ENCODE measurements at places on chromosomes 6 and 20. TPM values are rescaled to one million over a fixed set of nuclear protein-coding genes. Genes with fewer than 3 reads are reported as not detected.
A peak's percentile ranks its signal among the peaks of the same experiment; 100 is the strongest.

HMGN3 gene
- 77.0 TPM for total RNA-seq

RHAG gene
- total RNA-seq = 1.3 TPM

DNA sequence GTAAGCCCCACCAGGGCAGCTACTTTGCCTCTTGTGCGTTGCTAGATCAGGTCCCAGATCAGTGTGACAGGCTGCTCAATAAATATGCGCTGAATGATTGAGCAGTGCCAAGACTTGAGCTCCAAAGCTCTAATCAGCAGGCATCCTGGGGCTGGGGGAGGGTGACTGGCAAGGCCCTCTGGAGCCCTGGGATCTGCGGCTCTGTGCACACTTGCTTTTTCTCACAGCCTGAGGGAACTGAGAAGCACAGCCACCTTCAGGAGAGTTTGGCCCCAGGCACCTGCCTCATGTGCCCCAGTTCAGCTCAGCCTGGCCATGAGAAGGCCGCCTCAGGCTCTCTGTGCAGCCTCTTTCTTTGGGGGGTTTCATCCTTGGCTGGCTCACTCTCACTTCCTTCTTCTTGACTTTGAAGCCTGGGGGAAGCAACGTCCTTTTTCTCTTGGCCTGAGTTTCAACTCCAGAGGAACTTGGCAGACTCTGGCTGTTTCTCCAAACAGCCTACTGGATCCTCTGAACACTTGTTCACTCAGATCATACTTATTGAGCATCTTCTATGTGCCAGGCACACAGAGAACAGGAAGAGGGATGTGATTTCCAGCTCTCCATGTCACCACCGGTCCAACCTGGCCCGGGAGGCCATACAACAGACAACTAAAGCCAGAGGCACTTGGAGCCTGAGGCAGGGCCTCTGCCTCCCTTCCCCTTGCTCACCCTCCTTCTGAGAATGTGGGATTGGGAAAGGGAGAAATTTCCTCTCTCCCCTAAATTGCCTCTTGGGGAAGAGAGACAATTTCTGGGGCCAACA, 114.0 kb downstream of the VEGFA start:
- H3K36me3 ChIP-seq = no peaks in the 10 kb centered on the region
- H3K27me3 ChIP-seq = no peaks in the 10 kb centered on the region
- no peak overlapping the region for H3K4me3 ChIP-seq
- no peak overlapping the region for H3K27ac ChIP-seq

- H3K4me1 ChIP-seq = no peaks in the 10 kb centered on the region
- H3K27ac ChIP-seq = no peak overlapping the region
- no peak for DNase-seq
- no peak overlapping the region for H3K4me3 ChIP-seq
These were observed 152.1 kb upstream of the RALGAPA2 start for GRCh38 chr20:20864351-20865096.

- H3K36me3 ChIP-seq = no peaks in the 10 kb centered on the region
- no peaks in the 10 kb centered on the region for H3K27me3 ChIP-seq
- peaks cover 21% of the 10 kb centered on the region for H3K4me1 ChIP-seq
- no peak overlapping the region for H3K27ac ChIP-seq
- H3K4me3 ChIP-seq = no peak overlapping the region
These were observed 68.7 kb downstream of the FILIP1 start for GRCh38 chr6:75424618-75425548.

- DNase-seq = no peak
- no peak overlapping the region for H3K4me3 ChIP-seq
- no peaks in the 10 kb centered on the region for H3K4me1 ChIP-seq
These were observed 109.0 kb downstream of the RALGAPA2 start for GRCh38 chr20:20603339-20603990.

GRCh38 chr20:30963591-30963990, 293.9 kb upstream of the DEFB115 start:
- no peaks in the 10 kb centered on the region for H3K36me3 ChIP-seq
- H3K4me1 ChIP-seq = no peaks in the 10 kb centered on the region
- no peak overlapping the region for H3K4me3 ChIP-seq
- H3K27me3 ChIP-seq = no peaks in the 10 kb centered on the region

DNA sequence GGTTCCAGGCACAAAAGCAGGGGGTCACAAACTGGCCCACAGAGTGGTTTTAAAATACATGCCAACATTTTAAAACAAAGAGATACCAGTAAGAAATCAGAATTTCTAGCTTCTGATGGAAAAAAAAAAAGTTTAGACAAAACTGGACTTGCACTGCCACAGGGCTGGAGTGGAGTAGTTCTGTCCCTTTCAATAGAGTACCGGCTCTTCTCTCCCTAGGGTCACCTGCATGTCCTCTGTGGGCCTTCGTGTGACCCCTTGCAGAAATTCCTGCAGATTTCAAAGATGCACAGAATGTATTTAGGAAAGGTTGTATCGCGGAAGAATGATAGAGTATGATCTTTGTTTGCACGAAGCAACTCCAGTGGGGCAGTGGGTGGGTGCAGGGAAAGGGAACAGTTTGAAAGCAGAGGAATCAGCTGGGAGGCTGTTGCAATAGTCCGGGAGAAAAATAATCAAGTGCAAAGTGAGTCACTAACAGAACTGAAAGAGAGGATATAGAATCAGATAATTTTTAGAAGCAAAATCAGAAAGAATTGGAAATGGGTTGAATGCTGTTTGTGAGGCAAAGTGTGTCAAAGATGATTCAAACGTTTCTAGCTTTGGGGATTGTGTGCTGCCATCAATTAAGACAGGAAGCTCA, 97.3 kb upstream of the STXBP5 start:
- H3K4me3 ChIP-seq = no peak overlapping the region
- H3K36me3 ChIP-seq = no peaks in the 10 kb centered on the region
- no peak overlapping the region for H3K27ac ChIP-seq
- no peaks in the 10 kb centered on the region for H3K4me1 ChIP-seq
- no peaks in the 10 kb centered on the region for H3K27me3 ChIP-seq

GRCh38 chr20:41592516-41593216, 25.5 kb downstream of the CHD6 start:
- H3K27ac ChIP-seq = no peak overlapping the region
- no peaks in the 10 kb centered on the region for H3K27me3 ChIP-seq
- DNase-seq = no peak
- no peak overlapping the region for H3K4me3 ChIP-seq
- no peaks in the 10 kb centered on the region for H3K36me3 ChIP-seq

- no peaks in the 10 kb centered on the region for H3K36me3 ChIP-seq
- peak within 1 kb of the TSS; percentile 50 for H3K4me3 ChIP-seq
- H3K27me3 ChIP-seq = peaks cover 4% of the 10 kb centered on the region
- peaks cover 17% of the 10 kb centered on the region for H3K4me1 ChIP-seq
- no peak for DNase-seq
- no peak within 1 kb of the TSS for H3K27ac ChIP-seq
These were observed at the start of gene RIPPLY2 for GRCh38 chr6:83853178-83854000. Gene RIPPLY2, plus strand, starts transcription at chr6:83853360. Its CDS starts 57 bp downstream, at chr6:83853417.

DNA sequence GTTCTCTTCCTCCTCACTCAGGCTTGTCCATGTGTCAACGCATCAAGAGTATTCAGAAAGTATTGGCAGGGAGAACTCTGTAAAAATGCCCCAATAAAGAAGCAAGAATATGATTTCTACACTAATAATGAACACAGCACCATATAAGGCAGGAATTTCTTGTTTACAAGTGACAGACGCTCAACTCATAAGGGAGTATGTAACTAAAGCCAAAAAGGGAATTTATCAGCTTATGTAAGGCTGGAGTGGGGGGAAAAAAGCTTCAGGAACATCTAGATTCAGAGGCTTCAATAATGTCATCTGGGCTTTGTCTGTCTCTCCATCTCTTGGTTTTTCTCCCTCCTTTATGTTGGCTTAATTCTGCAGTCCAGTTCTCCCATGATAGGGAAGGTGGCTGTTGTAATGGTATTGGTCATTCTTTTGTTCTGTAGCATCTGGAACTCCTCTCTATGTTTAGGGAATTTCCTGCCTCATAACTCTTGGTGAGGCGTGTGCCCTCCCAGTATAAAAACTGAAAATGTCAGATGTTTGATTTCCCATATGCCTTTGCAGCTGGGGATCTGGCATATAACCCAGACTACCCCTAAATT, 125.1 kb upstream of the COL21A1 start:
- H3K4me3 ChIP-seq = no peak overlapping the region
- H3K36me3 ChIP-seq = no peaks in the 10 kb centered on the region
- no peaks in the 10 kb centered on the region for H3K27me3 ChIP-seq
- no peak for DNase-seq
- no peaks in the 10 kb centered on the region for H3K4me1 ChIP-seq

DNA sequence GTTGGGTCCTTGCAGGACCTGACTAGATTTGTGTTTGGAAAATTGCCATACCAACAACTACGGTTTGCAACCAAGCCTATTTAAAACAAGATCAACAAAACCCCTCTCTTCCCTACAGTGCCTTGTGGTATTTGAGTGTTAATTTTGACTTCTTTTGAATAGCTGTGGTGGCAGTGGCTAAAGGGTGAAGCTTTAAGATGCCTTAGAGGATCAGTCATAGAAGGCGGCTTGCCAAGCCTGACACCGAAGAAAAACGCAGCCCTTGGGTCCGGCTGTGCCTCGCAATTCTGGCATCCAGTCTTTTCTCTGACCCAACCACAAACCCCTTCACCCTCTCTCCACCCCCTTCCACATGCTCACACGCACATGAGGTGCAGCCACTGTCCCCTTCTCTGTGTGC, 32.6 kb downstream of the BMP6 start:
- H3K27me3 ChIP-seq = no peaks in the 10 kb centered on the region
- H3K36me3 ChIP-seq = no peaks in the 10 kb centered on the region
- no peak overlapping the region for H3K4me3 ChIP-seq
- no peak for DNase-seq

GRCh38 chr6:168905451-168906090, 348.1 kb downstream of the THBS2 start:
- H3K36me3 ChIP-seq = no peaks in the 10 kb centered on the region
- H3K4me3 ChIP-seq = no peak overlapping the region

- H3K4me1 ChIP-seq = no peaks in the 10 kb centered on the region
- no peak for DNase-seq
- no peaks in the 10 kb centered on the region for H3K36me3 ChIP-seq
- H3K27ac ChIP-seq = no peak overlapping the region
These were observed 46.2 kb downstream of the ISM1 start for GRCh38 chr20:13267231-13267630.

- no peaks in the 10 kb centered on the region for H3K4me1 ChIP-seq
- DNase-seq = no peak
- H3K27me3 ChIP-seq = no peaks in the 10 kb centered on the region
- no peak overlapping the region for H3K4me3 ChIP-seq
- no peak overlapping the region for H3K27ac ChIP-seq
These were observed 1.6 kb upstream of the PRL start for GRCh38 chr6:22298475-22298890.
